ENCODE measurements at places on chromosomes 1 and 21. TPM values are rescaled to one million over a fixed set of nuclear protein-coding genes. Genes with fewer than 3 reads are reported as not detected.

FAM72D gene
- total RNA-seq, result 11.1 TPM

DCST2 gene
- total RNA-seq, result 0.91 TPM

WNT2B gene
- total RNA-seq, result 0.22 TPM

GSTM3 gene
- total RNA-seq, result 5.0 TPM

CYP4X1 gene
- total RNA-seq, result not detected

FAM20B gene
- 35.0 TPM for total RNA-seq

MTARC1 gene
- not detected for total RNA-seq

CR1L gene
- not detected for total RNA-seq

XCL1 gene
- 27.1 TPM for total RNA-seq

ATP13A2 gene
- total RNA-seq, result 45.1 TPM

LCE1E gene
- total RNA-seq, result not detected

CADM3 gene
- not detected for total RNA-seq

ARHGEF16 gene
- total RNA-seq, result not detected

CA6 gene
- total RNA-seq, result 37.3 TPM

SLC1A7 gene
- not detected for total RNA-seq

ABCG1 gene
- 12.2 TPM for total RNA-seq

KAZN gene
- 0.91 TPM for total RNA-seq

PRELP gene
- total RNA-seq, result not detected

STIL gene
- total RNA-seq, result 33.1 TPM

KRTAP12-2 gene
- total RNA-seq, result not detected

NPHS2 gene
- total RNA-seq, result not detected

RNU1-1 gene
- 3,257 TPM for total RNA-seq

DPT gene
- not detected for total RNA-seq

CTSE gene
- not detected for total RNA-seq

IPO9 gene
- 51.2 TPM for total RNA-seq

GBP6 gene
- total RNA-seq, result 0.23 TPM

RAVER2 gene
- 9.2 TPM for total RNA-seq

KCNJ9 gene
- not detected for total RNA-seq

YBEY gene
- 9.6 TPM for total RNA-seq

CEP170 gene
- total RNA-seq, result 37.8 TPM

LAX1 gene
- total RNA-seq, result 28.4 TPM

ANGPTL3 gene
- not detected for total RNA-seq

KCNN3 gene
- not detected for total RNA-seq

NFASC gene
- 0.31 TPM for total RNA-seq

ARHGAP29 gene
- total RNA-seq, result not detected

HMGCS2 gene
- total RNA-seq, result not detected

TRIM33 gene
- total RNA-seq, result 45.6 TPM

ERMAP gene
- total RNA-seq, result 3.9 TPM

RIPK4 gene
- total RNA-seq, result 0.19 TPM

DENND2D gene
- total RNA-seq, result 293 TPM

PCBP3 gene
- total RNA-seq, result not detected

ZNF683 gene
- 9.3 TPM for total RNA-seq

MROH9 gene
- total RNA-seq, result not detected

SMIM1 gene
- total RNA-seq, result 2.1 TPM

MCOLN2 gene
- 18.8 TPM for total RNA-seq

LCE1D gene
- not detected for total RNA-seq

AMIGO1 gene
- 8.2 TPM for total RNA-seq

ADAMTSL4 gene
- 0.11 TPM for total RNA-seq

RRP1 gene
- 28.1 TPM for total RNA-seq

Measured in activated naive CD8-positive, alpha-beta T cell treated with anti-CD3 and anti-CD28 coated beads, Interleukin-2, amount 10 ng/mL, durations not matched to agents 7 days and 5 days (primary cell).